NCI-H1930 (cell line): ENCODE measurements at places on chromosomes 6 and 20.

- DNase-seq, result no peak
Measured at GRCh38 chr6:157994125-157994795, 12.6 kb downstream of the SYNJ2 start.

GRCh38 chr20:45833883-45834796, 541 bp downstream of the SNX21 start:
- DNase-seq, result peak; percentile 53

GRCh38 chr6:73290435-73290834, 27.4 kb upstream of the KHDC1 start:
- DNase-seq, result no peak

DNA sequence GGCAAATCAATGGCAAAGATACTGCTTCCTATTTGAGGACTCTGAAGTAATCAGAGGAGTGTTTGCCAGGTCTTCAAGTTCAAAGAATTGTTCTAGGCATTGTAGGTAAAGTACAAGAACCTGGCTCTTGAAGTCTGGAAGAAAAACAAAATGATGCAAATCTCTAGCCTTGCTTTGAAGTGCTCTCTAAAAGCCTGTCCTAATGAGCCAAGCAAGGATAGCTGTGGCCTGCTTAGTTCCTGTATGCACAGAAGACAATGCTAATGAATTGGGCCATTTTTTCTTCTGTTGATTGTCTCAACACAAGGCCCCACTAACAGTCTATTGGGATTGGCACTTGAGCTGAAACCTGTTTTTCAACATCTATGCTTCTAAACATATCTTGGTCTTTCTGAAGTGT, 165.0 kb upstream of the POU3F2 start:
- no peak for DNase-seq

DNA sequence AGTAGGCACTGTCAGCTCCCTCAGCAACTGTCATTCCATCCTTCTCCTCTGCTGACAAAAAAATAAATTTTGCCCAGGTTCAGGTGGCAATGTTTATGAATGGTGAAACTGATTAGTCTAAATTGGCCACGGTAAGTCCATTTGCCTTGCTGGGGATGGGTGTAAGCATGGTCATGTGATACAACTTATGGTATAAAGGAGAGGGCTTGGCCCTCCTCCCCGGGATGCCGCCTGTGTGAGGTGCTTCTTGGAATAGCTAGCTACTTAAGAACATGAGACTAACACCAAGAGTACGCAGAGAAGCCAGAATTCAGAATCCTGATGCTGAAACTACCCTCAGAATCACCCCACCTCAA, 94.4 kb upstream of the MAP7 start:
- DNase-seq, result no peak

GRCh38 chr6:119138906-119139541, 60.6 kb upstream of the FAM184A start:
- DNase-seq, result no peak

DNA sequence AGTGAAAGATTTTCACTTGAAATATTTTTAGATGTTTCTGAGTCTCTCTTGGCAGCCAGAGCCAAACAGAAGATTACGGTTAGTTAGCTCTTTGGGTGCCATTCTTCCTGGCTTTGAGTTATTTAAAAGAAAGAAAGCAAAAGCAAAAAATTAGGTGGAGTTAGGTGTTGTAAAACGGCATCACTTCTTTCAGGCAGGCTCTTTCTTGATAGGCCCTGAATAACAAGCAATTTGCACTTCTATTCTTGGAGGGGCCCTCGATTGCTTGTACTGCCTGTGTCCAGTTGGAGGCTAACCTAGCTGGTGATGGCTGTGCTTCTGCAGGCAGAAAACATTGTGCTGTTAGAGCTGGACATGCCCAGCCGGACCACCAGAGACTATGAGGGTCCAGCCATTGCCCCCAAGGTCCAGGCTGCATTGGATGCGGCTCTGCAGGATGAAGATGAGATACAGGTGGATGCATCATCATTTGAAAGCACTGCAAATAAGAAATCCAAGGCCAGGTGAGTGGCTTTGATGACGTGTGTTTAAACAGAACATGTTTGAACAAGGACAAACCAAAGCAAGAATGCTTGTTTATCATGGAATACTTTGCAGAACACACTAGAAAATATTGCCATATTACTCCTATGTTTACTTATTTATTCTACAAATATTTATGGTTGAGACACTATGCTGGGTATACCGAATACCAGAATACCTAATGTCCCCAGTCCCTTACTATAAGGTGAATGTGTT, 28.1 kb upstream of the ASXL1 start:
- DNase-seq, result peak; percentile 43

DNA sequence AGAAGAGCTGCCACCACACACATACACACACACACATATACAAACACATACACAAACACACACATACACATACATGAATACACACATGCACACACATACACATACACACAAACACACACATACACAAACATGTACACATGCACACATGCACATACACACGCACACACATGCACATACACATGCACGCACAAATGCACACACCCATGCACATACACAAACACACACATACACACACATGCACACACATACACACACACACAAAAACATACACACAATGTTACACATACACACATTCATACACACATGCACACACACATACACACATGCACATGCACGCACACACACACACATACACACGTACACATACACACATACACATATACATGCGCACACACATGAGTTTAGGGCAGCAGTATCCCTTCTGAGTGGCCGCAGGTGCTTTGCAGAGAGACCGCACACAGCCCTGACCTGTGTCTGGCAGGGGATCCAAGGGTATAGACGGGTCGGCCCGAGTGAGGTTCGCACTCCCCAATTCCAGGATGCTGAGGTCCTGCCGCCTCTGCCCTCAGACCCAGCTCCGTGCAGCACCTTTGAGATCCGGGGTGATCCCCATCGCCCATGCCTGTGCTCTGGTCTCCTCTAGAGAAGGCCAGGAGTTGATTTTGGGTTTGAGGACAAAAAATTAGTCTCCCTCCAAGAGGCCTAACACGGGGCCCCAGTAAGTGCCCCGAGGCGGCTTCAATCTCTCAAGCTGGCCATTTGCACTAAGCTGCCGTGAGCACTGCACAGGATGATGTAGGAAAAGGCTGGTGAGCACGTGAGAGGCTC, 56.8 kb downstream of the TMEM242 start:
- no peak for DNase-seq

- DNase-seq, result peak; percentile 8
Measured at GRCh38 chr20:56343861-56344381, 14.9 kb upstream of the FAM210B start.

GRCh38 chr6:117306227-117306790, 41.0 kb downstream of the VGLL2 start:
- DNase-seq, result no peak

DNA sequence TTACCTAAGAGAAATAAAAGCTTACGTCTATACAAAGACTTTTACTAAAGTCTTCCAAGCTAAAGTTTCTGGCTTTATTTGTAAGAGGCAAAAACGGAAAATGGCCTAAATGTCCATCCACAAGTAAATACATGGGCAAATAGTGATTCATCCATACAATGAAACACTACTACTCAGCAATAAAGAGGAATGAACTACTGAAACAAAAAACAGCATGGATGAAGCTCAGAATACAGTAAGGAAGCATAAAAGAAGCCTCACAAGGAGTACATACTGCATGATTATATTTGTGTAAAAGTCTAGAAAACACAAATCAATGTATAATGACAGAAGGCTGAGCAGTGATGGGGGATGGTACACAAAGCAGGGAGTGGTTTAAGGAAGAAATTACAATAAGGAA, 84.7 kb downstream of the F13A1 start:
- no peak for DNase-seq

- DNase-seq, result no peak
Measured at GRCh38 chr6:47897247-47897646, 115.4 kb downstream of the OPN5 start.

- DNase-seq, result peak; percentile 3
Measured at GRCh38 chr6:143026696-143027449, 33.8 kb upstream of the AIG1 start.

DNA sequence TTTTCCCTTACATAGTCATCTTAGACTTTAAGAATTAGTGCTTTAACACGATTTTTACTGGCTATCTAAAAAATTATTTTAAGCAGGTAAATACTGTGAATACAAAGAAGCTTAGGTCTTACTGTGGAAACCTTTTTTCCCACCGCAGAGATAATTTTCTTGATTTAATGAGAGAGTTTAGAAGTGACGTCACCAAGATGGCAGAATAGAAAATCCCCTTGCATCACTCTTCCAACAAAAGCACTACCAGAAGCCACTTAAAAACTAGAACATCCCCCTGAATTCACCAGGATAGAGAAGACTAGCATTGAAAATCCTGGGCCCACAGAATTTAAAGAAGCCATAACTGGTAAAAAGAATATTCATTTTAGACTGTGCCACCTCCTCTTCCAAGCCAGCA, 375.4 kb upstream of the PTCHD4 start:
- DNase-seq, result no peak

- DNase-seq, result no peak
Measured at GRCh38 chr6:3402310-3403237, 54.3 kb downstream of the SLC22A23 start.

- DNase-seq, result no peak
Measured at GRCh38 chr6:33714385-33715040, 3.0 kb upstream of the UQCC2 start.

- no peak for DNase-seq
Measured at GRCh38 chr6:92147246-92147645, 1272.1 kb downstream of the EPHA7 start.

- no peak for DNase-seq
Measured at GRCh38 chr20:19794941-19795340, 36.9 kb downstream of the RIN2 start.

GRCh38 chr20:47358672-47359529, 2.4 kb upstream of the ZMYND8 start:
- DNase-seq, result peak; percentile 51

- DNase-seq, result no peak
Measured at GRCh38 chr6:155177363-155177961, 86.4 kb upstream of the CLDN20 start.

DNA sequence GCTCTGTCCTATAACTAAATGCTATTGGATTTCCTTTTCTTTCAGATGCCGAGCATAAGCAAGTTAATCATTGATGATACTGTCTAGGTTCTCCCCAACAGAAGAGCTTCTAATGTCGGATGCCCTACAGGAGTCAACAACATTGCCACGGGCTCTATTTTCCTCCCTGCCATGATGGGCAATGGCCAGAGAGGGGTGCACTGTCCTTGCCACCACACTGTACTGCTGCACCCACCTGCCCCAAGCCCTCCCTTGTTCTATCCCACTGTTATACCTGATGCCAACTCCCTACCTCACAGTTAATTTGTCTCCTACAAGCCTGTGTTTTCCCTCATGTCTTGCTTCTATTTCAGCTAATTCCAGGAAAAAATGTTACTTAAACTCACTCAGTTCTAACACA, 773.6 kb upstream of the CHD6 start:
- no peak for DNase-seq

GRCh38 chr6:145904868-145905267, 59.3 kb downstream of the SHPRH start:
- DNase-seq, result no peak

GRCh38 chr6:2309122-2309521, 63.7 kb upstream of the GMDS start:
- DNase-seq, result no peak

- DNase-seq, result no peak
Measured at GRCh38 chr20:13174402-13174801, 46.7 kb upstream of the ISM1 start.

- no peak for DNase-seq
Measured at GRCh38 chr20:9156529-9157280, 87.8 kb downstream of the PLCB4 start.

DNA sequence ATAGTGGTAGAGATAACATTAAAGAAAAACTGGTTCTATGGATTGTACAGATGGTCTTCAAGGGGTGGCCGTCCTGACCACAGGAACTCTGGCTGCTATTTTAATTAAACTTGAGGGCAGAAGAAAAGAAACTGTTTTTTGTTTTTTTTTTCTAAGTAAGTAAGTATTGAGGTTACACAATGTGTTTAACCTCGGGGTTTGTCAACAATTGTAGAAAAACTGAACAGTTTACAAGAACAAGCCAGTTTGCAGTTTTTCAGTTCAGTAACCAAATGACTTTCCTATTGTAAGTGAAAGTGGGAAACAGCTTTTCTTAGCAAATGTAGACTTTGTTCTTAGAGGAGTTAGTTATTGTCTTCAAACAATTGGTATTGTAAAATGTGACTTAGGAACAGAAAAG, 77.0 kb downstream of the PLCB1 start:
- no peak for DNase-seq

DNA sequence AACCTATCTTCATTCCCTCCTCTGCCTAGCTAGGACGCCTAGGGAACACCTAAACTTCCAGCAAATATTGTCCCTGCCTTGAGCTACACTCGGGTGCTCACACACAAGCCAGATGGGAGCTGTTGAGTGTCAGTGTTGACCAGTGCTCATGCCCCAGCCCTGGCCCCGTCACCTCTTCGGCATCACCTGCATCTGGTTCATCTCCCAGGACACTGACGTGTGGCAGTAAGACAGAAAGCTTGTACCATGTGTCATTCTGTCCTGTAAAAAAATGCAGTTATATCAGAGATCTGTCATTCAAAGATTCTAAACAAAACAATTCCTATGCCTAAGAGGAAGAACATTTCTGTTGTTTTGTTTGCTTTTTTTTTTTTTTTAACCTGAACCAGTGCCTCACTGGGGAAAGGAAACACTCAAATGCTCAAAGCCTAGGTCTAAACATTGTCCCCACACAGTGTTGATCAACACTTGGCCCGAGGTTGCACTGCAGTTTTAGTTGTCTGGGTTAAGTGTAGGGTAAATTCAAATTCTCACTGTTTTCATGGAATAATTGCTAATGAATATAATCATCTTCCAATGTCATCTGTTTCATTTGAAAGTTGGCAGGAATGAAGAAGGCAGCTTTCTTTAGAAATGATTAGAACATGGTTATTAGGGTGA, 102.7 kb upstream of the SASH1 start:
- no peak for DNase-seq

DNA sequence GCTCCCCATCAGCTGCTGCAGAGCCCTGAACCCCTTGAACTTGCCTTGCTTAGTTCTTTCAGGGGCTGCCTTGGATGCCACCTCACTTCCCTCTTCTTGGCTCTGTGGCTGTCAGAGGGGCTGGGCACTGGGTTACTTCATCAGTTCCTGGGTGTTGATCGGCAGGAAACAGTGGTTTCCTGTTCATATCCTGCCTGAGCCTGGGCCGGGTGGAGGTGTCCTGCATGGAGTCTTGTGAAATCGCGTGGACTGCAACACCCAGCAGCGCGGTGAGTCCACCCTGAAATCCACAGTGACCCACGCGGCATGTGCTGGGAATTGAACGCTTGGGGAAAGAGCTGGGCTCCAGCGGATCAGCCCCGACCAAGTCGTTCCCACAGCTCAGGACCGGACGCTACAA, 97.5 kb downstream of the CDH26 start:
- no peak for DNase-seq

DNA sequence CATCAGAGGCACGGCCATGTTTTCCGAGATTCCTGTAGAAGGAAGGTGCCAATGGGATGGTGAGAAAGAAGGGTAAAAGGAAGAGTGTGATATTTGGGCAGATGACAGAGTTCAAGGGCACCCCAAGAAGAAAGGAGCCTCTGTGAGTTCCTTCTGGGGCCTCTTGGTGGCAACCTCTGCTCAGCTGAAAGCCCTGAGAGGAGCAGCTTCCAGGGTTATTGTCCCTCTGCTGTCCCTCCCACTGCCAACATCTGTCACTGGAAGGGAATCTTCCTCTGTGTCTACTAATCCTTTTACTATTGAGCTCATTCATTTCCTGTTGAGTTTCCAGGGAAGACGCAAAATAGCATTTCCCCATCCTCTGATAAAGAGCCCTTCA, 40.0 kb upstream of the KCNK16 start:
- no peak for DNase-seq

- no peak for DNase-seq
Measured at GRCh38 chr6:37580176-37580955, 80.7 kb upstream of the CCDC167 start.

GRCh38 chr6:140846503-140847261, 1286.0 kb upstream of the GJE1 start:
- DNase-seq, result no peak
